ENCODE measurements at places on chromosomes 1 and 21. TPM values are rescaled to one million over a fixed set of nuclear protein-coding genes. Genes with fewer than 3 reads are reported as not detected.
A peak's percentile ranks its signal among the peaks of the same experiment; 100 is the strongest.

CACNA1S gene
- total RNA-seq: 0.07 TPM

CD5L gene
- not detected for total RNA-seq

OPRD1 gene
- 0.10 TPM for total RNA-seq

- no peaks in the 10 kb centered on the region for H3K36me3 ChIP-seq
- DNase-seq: no peak
- H3K4me3 ChIP-seq: no peak overlapping the region
- no peak overlapping the region for H3K27ac ChIP-seq
- H3K4me1 ChIP-seq: no peaks in the 10 kb centered on the region
- peaks cover 6% of the 10 kb centered on the region for H3K27me3 ChIP-seq
Measured at GRCh38 chr1:36880155-36881067, 153.9 kb downstream of the GRIK3 start.

DNA sequence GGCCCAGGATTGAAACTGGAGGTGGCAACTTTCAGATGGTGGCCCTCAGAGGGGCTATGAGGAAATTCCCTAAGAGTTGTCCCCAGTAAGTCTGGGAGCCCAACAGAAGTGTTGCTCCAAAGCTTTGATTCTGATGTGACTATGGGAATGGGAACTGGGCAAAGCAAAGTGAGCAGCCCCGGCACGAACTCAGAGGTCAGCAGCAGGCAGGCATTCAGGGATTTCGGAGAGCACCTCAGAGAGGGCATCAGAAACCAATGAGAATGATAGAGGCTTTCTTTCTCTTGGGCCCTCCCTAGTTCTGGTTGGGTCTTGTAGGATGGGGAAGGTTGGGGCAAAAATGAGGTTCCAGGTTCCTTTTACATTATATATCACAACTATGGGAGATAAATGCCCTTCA, 121.2 kb upstream of the HMGB4 start:
- no peaks in the 10 kb centered on the region for H3K4me1 ChIP-seq
- no peak overlapping the region for H3K4me3 ChIP-seq
- H3K27ac ChIP-seq: no peak overlapping the region
- DNase-seq: no peak

- H3K4me1 ChIP-seq: peaks cover 42% of the 10 kb centered on the region
- H3K36me3 ChIP-seq: no peaks in the 10 kb centered on the region
- no peak for DNase-seq
- peak overlapping the region; percentile 78 for H3K27ac ChIP-seq
- H3K4me3 ChIP-seq: no peak overlapping the region
Measured at GRCh38 chr1:38222891-38223290, 176.3 kb upstream of the POU3F1 start.

DNA sequence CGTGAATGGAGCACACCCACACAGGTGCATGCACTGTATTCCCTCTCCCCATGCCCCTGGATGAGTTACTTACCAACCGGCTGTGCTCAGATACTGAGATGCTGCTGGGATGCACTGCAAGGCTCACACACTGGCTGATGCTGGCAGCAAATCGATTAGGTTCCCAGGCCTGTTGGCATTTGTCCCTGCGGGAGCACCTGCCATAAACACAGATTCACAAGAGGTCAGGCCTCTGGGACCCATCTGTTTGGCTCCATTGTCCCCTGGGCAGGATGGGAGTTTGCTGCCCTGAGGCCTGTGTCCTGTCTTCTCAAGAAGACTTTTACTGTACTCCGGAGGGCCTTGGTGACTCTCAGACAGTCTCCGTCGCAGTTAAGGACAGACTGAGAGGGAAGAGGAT, 145.4 kb downstream of the PLXNA2 start:
- H3K4me3 ChIP-seq: no peak overlapping the region
- no peak overlapping the region for H3K27ac ChIP-seq
- no peak for DNase-seq
- peaks cover 23% of the 10 kb centered on the region for H3K36me3 ChIP-seq
- H3K4me1 ChIP-seq: no peaks in the 10 kb centered on the region

DNA sequence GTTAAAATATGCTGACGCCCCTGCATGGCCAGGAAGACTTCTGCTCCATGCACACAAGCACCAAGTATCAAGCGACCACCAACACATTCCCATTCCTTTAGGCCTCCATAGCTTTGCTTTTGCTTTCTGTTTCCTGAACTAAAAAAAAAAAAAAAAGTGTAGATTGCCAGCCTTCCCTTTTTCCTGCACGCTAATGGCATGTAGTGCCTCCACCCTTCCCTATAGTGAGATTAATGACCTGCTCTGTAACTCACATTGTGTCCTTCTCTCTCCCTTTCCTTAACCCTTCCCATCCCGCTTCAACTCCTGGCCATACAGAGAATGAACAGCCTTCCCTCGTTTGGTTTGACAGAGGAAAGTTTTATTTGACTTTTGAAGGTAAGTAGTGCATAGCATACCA, 57.1 kb upstream of the DYNLT5 start:
- H3K4me3 ChIP-seq: no peak overlapping the region
- H3K27ac ChIP-seq: peak overlapping the region; percentile 18
- DNase-seq: no peak
- peaks cover 24% of the 10 kb centered on the region for H3K4me1 ChIP-seq
- no peaks in the 10 kb centered on the region for H3K27me3 ChIP-seq

- DNase-seq: no peak
- H3K4me1 ChIP-seq: peaks cover 43% of the 10 kb centered on the region
- H3K4me3 ChIP-seq: peak overlapping the region; percentile 82
- no peaks in the 10 kb centered on the region for H3K27me3 ChIP-seq
- H3K27ac ChIP-seq: peak overlapping the region; percentile 95
Measured at GRCh38 chr1:231422798-231423309, 767 bp upstream of the EGLN1 start.
